Stimulated activated CD8-positive, alpha-beta memory T cell treated with anti-CD3 and anti-CD28 coated beads, Interleukin-7, amount 100 ng/mL, for 1 hour (primary cell): ENCODE measurements at places on chromosomes 6 and 20.

DNA sequence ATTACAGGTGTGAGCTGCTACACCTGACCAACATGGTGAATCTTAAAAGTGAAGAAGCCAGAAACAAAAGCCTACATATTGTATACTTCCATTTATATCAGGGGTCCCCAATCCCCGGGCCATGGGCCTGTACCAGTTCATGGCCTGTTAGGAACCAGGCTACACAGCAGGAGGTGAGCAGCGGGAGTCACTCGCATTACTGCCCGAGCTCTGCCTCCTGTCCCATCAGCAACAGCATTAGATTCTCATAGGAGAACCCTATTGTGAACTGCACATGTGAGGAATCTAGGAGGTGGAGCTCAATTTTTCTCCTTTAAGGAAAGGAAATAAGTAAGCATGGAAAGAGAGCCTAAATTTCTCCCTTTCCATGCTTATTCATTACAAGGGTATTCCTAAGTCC, 21.7 kb downstream of the CSNK2A1 start:
- DNase-seq, result no peak

- DNase-seq, result no peak
Observed at GRCh38 chr6:110514818-110515217, 38.4 kb upstream of the SLC22A16 start.

DNA sequence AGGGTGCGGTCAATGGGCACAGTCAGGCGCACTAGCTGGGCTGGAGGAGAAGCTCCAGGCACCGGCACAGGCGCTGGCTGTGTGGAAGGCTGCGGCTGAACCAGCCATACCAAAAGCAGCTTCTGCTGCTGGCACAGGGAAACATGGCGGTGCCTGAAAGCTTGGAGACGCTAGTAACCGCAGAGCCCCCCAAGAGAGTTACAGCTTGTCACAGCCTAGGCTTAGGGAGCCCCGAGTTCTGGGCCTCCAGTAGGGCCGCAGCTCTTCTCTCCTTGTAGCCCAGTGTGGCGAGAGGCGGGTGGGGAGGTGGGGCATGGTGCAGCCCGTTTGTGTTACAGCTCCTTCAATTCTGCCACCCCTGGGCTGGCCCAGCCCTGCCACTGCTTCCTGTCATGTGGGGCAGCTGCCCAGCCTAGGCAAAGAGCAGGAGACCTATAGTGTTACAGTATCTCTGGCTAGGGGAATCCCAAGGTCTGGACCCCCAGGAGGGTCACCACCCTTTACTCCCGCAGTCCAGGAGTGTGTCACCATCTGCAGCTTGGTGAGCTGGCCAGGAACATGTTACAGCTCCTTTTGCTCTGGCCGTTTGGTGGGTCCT, 58.6 kb upstream of the MANEA start:
- DNase-seq, result no peak

DNA sequence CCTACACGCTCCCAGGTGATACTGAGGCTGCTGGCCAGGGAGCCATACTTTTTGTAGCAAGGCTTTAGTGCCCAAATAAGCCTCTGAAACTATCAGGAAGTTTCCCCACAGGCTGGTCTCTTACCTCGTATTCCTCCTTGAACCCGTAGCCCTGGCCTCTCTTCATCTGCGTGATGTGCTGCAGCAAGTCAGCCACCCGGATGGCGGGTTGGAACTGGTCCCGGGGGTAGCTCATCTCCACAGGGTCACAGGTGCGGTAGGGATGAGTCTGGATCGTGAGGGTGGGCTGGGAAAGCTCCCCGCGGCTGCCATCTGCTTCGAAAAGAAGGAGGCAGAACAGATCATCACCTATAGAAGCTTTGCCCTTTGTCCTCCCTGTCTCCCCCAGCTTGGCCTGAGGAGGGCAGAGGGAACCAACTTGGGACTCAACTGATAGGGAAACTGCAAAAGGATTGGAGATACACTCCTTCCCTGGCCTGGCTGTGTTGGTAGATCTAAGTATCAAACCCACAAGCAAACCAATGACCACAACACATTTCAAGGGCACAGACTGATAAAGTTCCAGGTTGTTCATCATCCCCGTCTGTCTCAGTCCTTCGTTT, 543.2 kb upstream of the CHD6 start:
- DNase-seq, result no peak

DNA sequence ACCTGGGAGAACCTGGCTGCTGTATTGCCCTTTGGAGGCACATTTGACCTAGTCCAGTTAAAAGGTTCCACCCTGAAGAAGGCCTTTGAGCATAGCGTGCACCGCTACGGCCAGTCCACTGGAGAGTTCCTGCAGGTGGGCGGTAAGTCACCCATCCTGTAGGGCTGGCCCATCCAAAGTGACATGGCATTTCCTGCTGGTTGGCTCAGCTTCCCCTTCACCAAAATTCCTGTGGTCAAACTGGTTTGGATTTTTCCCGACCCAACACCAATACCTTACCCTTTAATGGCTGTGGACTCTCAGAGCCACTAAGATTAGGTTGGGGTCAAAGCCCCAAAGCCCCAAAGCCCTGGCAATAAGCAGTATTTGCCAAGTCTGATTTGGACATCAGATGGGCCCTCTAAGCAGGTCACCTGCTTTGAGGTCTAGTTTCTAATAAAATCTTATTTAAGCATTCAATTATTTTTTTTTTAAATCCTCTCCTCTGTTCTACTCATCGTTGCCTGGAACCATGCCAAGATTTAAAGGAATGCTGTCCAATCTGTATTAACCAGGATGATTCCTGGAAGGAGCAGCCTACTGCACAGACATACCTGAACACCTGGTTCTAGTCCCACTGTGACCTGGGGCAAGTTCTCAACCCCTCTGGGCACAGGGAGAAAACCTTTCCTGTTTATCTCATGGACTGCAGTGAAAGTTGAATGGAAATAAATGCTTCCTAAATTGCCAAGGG, 40.8 kb downstream of the NT5E start:
- DNase-seq, result no peak

DNA sequence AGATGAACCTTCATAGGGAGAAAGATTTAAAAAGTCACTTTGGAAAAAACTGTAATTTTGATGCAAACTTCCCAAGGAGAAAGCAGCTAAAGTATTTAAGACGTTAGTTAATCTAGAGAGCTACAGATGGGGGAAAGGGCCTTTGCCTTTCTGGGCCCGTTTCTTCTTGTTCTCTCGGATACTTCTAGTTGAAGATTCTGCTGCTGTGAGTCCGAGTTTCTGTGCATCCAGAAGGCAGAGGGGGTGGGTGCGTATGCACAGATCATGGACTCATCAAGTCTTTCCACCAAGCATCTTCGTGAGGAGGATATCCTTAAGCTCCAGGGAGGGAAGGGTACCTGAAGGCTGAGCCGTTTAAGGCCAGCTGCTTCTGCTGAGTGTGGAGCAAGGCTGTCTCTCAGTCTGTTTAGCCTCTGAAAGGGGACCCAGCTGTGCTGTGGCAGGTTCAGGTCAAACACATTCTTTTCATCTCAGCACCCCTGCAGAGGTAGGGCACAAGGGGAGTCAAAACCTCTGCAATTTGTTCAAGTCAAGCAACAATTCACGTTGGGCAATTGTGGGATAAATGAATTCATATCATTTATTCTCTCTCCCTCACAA, 4.3 kb downstream of the LAMP5 start:
- no peak for DNase-seq

GRCh38 chr6:48859562-48860123, 603.4 kb downstream of the MMUT start:
- no peak for DNase-seq

DNA sequence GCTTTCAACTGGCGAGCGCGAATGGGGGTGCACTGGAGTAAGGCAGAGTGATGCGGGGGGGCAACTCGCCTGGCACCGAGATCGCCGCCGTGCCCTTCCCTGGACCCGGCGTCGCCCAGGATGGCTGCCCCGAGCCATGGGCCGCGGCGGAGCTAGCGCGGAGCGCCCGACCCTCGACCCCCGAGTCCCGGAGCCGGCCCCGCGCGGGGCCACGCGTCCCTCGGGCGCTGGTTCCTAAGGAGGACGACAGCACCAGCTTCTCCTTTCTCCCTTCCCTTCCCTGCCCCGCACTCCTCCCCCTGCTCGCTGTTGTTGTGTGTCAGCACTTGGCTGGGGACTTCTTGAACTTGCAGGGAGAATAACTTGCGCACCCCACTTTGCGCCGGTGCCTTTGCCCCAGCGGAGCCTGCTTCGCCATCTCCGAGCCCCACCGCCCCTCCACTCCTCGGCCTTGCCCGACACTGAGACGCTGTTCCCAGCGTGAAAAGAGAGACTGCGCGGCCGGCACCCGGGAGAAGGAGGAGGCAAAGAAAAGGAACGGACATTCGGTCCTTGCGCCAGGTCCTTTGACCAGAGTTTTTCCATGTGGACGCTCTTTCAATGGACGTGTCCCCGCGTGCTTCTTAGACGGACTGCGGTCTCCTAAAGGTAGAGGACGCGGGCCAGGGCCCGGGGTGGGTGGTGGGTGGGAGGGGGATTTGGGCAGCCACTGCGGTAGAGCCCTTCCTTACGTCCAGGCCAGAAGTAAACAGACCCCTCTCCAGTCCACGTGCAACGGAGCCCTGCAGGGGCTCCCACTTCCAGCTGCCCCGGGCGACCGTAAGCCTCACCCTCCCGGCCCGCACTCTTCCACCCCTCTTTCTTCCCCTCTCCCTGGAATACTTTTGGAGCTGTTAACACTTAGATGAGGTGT, 998 bp downstream of the BMP2 start:
- no peak for DNase-seq

DNA sequence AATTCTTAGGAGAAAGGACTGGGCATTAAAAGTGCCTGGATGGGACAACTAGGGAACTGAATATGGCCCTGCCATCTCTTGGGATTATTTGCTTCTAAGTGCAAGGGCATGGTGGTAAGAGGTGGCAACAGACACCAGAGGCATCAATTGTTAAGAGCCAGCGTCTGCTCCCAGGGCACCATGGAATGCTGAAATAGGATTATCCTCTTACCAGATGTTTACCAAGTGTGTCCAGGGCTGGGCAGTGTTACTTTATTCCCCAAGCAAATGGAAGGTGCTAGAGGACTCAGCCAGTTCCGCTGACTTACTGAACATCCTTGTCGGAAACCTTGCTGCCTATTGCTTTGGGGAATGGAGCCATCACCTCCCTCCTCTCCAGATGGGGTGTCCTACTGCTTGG, 273.6 kb upstream of the SUPT3H start:
- no peak for DNase-seq

DNA sequence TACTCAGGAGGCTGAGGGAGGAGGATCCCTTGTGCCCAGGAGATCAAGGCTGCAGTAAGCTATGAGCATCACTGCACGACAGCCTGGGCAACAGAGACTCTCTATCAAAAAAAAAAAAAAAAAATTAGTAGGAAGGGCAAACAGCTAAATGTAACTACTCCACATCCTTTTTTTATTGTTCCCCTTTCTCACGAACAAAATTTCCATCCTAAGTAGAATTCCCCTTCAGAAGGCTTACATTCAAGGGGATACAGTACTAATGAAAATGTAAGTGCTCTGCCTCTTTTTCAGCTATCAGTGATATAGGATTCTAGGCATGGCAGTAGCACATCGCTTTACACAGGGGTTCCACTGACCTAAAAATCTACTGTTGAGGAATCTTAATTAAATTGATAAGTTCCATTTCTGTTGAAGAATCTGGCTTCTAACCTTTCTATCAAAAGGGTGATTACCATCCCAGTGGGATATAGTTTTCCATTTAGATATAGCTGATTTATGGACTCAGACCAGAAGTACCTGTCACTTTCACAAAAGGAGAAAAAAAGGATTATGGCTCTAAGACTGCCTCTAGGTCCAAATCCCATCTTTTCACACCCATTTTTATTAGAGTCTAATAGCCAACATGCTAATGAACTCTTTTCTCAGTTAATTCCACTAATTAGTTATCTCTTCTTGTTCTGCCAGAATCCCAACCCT, 2.6 kb downstream of the B4GALT5 start:
- DNase-seq, result no peak

- no peak for DNase-seq
Observed at GRCh38 chr6:134758621-134759020, 191.3 kb downstream of the ALDH8A1 start.

DNA sequence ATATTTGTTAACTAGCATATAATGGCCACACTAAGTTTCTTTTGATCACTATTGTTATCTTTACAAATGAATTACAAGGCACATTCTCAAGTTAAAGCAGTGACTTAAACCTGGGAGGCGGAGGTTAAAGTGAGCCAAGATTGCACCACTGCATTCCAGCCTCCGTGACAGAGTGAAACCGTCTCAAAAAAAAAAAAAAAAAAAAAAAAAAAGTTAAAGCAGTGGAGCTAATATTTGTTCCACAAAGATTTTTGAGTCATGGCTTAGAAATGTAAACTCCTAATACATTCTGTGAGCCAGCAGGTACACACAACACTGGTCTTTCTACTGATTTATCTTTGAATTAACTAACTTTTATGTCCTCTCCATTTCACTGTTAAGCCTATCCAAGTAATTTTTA, 221.7 kb upstream of the HTR1E start:
- no peak for DNase-seq

DNA sequence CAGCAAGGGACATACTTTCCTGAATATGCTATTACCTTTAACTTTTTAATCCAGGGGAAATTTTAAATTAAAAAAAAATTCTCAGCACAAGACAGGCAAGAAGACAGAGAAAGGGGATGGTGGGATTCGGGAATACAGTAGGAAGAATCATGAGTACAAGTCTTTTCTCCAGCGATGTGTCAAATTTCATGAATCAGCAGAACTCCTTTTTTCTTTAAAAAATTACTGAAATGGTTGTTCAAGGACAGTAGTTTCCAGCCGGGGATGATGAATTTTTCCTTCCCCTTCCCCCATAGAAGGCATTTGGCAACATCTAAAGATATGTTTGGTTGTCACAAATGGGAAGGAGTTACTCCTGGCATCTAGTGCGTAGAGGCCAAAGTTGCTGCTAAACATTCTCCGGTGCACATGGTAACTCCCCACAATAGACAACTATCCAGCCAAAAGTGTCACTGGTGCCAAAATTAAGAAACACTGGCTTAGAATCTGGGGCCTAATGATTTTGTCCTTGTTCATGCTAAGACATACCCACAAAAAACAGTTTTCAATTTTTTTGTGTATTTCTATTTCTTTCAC, 450.2 kb downstream of the CBLN4 start:
- DNase-seq, result no peak

GRCh38 chr20:63321148-63321831, 28.3 kb downstream of the COL20A1 start:
- DNase-seq, result no peak

DNA sequence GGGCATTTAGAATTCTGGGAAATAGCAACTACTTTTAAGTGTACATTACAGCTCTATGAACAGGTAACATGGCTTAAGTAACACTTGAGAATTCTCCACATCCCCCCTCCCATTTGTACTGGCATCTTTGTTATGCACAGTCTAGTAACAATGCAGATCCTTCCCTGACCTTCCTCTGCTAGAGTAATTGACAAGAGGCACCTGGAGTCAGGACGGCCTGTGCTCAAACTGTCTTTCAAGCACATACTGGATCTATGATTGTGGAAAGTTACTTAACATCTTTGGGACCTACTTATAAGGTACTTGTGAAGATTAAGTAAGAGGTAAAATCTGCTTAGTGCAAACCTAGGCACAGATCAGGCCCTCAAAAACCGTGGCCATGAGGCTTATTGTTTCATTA, 21.9 kb upstream of the GSTA3 start:
- no peak for DNase-seq
